Stimulated activated CD8-positive, alpha-beta memory T cell treated with anti-CD3 and anti-CD28 coated beads, Interleukin-15, amount 100 ng/mL, for 48 hours (primary cell): ENCODE measurements at places on chromosomes 12 and 14.

- DNase-seq, result no peak
Measured at GRCh38 chr14:98198385-98198784, 1073.6 kb downstream of the BCL11B start.

GRCh38 chr12:18794000-18794399 lies 56.1 kb downstream of the CAPZA3 start:
- DNase-seq, result no peak

- no peak for DNase-seq
Measured at GRCh38 chr12:14845350-14845750, 2.0 kb upstream of the ART4 start.

- DNase-seq, result no peak
Measured at GRCh38 chr14:94397289-94398181, 9.1 kb upstream of the SERPINA1 start.

DNA sequence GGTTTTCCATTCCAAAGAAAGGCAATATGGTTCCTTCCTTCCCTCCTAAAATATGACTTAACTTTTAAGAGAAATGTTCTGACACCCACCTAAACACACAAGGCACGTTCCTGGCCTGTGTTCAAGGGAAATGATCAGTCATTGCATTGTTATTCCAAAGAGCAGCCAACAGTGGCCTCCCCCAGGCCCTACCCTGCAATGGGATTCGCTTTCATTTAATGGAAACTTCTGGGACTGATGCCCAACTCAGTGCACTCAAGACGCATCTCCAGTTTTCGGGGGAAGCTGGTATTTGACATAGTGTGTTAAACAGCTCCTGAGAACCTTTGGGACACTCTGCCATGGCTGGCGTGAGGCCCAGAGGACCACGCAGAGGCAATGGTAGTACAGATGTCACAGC lies 65.9 kb downstream of the DDX51 start:
- DNase-seq, result no peak

GRCh38 chr12:132389526-132390286 lies 60.3 kb upstream of the GALNT9 start:
- no peak for DNase-seq

DNA sequence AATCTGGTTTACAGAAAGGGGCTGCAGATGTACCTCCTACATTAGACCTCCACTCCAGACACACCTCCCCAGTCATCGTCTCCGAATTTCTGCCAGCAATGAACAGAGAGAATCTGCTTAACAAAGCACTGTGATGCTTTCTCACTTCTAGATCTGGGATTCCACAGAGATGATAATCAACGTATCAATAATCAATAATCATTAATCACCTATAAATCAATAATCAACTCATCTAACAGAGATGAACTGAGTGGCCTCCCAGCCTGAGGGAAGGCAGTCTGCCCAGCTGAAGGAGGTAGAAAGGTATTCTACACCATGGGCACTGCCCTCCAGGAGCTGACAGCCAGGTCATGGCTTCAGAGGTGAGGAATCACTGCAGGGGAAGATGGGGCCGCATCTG lies 183.2 kb downstream of the TMEM132D start:
- no peak for DNase-seq

- DNase-seq, result no peak
Measured at GRCh38 chr12:104722601-104723534, 235.2 kb downstream of the SLC41A2 start.

DNA sequence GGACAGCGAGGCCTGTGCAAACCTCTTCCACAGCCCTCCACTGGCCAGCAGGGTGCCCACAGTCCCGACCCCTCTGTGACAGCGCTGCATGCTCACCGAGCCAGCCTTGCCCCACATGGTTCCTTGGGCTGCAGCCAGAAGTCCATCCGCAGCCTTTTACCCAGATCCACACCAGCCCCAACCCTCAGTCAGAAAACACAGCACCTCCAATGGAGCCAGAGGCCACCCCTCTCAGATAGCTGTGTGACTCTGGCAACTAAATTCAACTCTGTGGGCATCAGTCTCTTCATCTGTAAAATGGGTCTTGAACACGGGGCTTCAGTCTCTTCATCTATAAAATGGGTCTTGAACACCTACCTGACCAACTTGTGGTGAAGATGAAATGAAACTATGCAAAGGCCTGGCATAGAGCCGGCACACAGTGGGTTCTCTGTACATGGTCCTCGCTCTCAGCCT lies 38.0 kb downstream of the NFKBIA start:
- no peak for DNase-seq

DNA sequence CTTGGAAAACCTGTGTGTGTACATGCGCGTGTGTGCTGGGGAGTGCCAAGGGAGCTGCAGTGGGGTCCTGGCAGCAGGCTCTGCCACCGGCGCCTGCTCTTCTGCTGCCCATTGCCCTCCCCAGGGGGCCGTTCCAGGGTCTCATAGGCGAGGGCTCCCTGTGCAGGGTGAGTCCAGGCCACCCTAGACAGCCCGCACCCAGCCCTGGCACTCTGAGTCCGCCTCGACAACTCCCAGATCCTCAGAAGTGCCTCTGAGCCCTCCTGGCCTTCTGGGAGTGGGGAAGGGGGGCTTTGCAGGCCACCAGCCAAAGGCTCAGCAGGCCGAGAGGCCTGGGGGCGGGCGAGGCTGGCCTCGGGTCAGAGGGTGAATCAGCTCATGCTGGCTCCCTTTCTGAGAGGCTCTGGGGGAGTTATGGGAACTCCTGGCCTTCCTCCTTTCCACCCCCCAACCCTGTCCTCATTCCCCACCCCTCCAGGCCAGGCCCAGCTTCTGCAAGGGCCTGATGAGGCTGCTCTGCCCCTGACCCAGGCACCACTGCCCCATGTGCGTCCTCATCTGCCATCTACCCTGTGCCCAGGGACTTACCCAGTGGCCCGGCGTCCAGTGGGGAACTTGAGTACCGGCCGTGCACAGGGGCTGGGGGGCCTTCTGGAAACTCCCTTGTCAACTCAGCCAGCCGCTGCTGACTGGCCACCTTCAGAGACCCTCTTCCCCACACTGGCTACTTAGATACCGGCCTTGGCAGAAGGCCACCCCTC lies 2.1 kb upstream of the TEDC1 start:
- DNase-seq, result no peak

GRCh38 chr12:109421355-109422087 lies 55.6 kb downstream of the KCTD10 start:
- no peak for DNase-seq

- no peak for DNase-seq
Measured at GRCh38 chr12:60693019-60693626, 1097.3 kb downstream of the SLC16A7 start.

- no peak for DNase-seq
Measured at GRCh38 chr14:93832081-93832480, 43.8 kb upstream of the PRIMA1 start.

DNA sequence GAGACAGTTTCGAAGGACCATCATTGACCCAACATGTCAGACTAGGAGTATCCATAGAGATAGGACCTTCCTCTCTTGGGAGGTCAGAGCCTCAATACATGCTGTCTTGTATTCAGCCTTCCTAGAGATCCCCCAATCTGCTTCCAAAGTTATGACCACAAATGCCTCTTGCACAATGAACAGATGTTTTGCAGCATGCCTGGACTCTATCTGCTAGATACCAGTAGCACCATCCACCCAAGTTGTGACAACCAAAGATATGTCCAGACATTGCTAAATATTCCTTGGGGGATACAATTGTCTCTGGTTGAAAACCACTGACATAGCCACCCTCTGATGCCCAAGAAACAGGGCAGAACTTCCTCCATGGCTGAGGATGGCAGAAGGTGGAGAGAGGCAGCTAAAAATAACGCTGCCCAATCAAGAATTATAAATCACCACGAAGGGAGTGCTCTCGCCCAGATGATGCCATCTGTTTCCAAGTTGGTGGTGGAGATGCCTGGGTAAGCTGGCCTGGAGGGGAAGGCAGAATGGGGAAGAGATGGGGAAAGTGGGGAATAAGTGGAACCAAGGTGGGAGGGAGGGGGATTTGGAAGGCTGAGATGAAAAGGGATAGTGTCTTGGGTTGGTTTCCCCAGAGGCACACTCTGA lies 42.9 kb upstream of the NOS1 start:
- DNase-seq, result no peak

DNA sequence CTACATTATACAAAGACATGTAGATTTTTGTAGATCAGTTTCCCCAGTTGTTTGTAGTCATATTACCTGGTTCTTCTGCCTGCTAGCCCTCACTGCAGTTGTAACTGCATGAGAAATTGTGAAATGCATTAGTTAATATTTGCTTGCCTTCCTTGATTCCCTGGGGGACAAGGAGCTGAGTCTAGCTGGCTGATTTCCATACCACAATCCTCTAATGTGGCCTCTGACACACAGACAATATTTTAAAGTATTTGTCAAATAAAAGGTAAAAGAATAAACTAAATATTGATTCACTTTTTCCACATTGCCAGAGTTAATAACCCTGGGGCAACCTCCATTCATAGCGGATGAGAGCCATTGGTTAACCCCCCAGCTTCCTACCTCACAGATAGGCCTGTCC lies 128.8 kb upstream of the TMEM132C start:
- no peak for DNase-seq

GRCh38 chr14:68141281-68142088 lies 321.9 kb downstream of the RAD51B start:
- DNase-seq, result no peak

DNA sequence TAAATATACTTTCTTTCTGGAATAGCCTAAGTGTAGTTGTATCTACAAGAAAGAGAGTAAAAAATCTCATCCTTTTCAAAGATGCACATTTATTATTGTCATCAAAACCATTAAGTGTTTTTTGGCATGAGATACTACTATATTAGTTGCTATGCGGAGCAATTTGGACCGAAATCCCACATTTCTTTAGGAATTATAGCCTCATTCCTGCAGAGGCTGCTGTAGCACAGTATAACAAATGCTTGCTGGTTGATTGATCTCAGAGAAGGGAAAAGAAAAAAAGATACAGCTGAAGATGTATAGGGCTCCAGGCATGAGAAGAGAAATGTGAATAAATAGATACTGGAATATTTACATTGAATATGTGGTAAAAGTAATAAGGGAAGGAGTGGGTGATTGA lies 36.0 kb downstream of the RHOJ start:
- DNase-seq, result no peak

- no peak for DNase-seq
Measured at GRCh38 chr12:12207746-12208145, 59.1 kb downstream of the LRP6 start.

DNA sequence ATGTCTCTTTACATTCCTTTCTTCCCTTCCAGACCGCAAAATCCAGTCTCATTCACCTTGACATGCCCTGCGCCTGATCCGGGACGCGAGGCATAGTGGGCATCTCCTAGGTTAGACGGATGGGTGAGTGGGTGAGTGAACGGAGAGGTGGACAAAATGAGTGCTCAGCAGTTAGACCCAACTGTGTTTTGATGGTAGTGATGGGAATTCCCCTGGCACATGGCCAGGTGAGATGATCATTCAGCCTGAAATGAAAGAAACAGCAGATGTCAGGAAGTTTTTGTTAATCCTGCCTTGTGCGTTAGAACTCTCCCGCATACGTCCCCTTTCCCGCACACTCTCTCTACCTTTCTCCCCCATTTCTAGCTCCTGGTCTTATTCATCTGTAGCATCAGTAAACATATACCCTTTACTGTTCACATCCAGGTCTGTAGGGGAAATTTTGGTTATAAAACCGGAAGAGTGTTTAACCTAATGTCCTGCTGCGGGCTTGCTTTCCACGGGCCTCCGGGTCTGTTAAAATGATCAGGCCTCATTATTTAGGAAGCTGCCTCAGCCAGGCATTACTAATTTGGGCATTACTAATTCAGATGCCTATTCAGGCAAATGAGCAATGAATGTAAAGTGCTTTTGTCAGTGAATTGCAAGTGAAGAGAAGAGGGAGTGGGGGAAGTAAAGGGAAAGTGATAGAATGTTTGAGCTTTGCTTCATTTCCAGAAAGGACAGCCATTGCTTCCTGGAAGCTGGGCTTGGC lies 172.8 kb downstream of the ETV6 start:
- DNase-seq, result no peak

DNA sequence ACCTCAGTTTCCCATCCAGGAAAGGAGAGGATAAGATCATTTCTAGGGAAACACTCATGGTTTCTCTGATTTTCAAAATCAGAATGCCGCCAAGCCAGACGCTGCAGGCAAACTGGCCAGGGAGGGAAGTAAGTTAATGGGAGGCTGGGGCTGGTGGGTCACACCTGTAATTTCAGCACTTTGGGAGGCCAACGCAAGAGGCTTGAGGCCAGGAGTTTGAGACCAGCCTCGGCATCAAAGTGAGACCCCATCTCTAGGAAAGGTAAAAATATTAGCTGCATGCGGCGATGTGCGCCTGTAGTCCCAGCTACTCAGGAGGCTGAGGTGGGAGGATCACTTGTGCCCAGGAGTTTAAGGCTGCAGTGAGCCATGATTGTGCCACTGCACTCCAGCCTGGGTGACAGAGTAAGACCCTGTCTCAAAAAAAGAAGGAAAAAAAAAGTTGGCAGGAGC lies 587 bp downstream of the SELPLG start:
- no peak for DNase-seq

DNA sequence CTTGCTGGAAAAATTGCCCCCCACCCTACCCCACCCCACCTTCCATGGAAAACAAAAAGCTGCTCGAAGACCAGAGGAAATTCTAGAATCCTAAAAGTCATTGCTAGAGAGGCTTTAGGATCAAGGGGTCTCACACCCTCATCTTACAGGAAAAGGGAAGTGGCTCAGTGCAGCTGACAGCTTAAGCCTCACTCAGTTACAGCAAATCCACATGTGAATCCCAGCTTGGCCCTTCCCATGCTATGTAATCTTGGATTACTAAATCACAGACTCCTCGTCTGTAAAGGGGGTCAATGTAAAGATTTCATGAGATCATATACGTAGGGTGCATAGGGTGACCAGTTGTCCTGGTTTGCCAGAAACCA lies 25.9 kb downstream of the CMKLR1 start:
- no peak for DNase-seq

DNA sequence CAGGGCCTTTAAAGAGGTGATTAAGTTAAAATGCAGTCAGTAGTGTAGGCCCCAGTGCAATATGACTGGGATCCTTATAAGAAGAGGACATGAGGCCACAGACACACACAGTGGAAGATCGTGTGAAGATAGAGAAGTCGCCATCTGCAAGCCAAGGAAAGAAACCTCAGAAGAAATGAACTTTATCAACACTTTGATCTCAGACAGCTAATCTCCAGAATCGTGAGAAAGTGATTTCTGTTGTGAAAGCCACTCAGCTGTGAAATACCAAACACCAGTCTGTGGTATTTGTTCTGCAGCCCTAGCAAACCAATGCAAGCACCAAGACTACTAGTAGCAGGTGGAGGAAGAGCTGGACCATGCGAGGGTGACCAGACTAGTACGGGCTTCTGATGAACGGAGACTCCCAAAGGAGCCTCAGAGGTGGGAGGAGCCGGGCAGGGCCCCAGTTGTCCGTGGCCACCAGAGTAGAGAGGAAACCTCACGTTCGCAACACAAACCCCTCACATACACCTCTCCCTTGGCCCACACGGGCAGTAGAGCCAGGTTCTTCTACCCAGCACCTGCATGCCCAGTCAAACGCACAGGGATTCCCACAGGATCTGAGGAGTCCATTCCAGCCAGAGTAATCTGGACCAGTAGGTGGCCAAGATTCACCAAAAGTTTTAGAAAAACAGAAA lies 243.0 kb downstream of the TTC8 start:
- DNase-seq, result no peak

GRCh38 chr14:103562179-103562428 lies 353 bp downstream of the BAG5 start:
- no peak for DNase-seq

- DNase-seq, result no peak
Measured at GRCh38 chr12:113371808-113372207, 13.4 kb downstream of the PLBD2 start.

- DNase-seq, result no peak
Measured at GRCh38 chr12:95739561-95740313, 50.8 kb downstream of the NTN4 start.

- DNase-seq, result no peak
Measured at GRCh38 chr12:62618319-62618718, 151.7 kb downstream of the MON2 start.
